Activated naive CD8-positive, alpha-beta T cell treated with anti-CD3 and anti-CD28 coated beads for 36 hours (primary cell): ENCODE measurements at places on chromosomes 7 and 10.

DNA sequence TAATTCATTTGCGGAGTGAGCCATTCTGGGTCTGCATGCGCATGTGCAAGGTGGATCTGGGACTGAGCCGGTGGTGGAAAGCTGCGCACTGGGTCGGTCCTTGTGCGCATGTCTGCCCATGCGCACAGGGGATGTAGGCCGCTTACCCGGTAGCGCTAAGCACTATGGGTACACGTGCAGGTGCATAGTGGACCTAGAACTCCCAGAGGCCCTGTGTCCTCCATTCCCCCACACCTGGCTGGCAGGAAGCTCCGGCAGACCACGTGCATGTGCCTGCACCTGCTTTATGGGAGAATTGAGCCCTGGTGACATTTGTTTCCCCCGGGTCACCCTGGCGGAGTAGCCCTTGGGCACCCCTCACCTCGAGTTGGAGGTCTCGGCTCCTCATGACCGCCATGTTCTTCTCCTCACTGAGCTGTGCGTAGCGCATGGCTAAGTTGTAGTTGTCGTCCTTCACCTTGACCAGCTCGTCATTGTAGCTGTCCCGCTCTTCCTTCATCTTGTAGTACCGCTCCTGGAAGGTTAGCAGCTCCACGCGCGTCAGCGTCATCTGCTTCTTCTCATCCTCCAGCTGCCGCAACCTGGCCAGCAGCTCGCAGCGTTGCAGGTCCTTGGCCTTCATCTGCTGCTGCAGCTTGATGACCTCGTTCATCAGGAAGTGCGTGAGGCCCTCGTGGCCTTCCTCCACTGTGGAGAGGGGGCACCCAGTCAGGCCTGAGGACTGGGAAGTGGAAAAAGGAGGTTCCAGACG, 99.6 kb downstream of the CARD11 start:
- no peak for DNase-seq

- no peak for DNase-seq
Observed at GRCh38 chr7:2613931-2614600, 17.7 kb upstream of the TTYH3 start.

- DNase-seq = no peak
Observed at GRCh38 chr7:90570373-90570959, 25.7 kb upstream of the CDK14 start.

DNA sequence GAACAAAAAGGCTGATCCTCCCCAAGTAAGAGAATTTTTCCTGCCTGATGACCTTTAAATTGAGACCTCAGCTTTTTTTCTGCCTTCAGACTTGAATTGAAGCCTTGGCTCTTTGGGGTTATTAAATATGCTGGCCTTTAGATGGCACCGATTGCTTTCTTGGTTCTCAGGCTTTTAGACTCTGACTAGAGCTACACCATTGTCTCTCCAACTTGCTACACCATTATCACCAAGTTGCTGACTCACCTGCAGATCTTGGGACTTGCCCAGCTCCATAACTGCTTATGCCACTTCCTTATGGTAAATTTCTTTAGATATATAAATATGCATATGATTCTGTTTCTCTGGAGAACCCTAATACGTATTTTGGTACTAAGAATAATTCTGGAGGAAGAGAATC, 3.1 kb upstream of the ABCA13 start:
- no peak for DNase-seq

GRCh38 chr7:100965723-100966541, 3.4 kb upstream of the MUC12 start:
- peak; percentile 87 for DNase-seq

DNA sequence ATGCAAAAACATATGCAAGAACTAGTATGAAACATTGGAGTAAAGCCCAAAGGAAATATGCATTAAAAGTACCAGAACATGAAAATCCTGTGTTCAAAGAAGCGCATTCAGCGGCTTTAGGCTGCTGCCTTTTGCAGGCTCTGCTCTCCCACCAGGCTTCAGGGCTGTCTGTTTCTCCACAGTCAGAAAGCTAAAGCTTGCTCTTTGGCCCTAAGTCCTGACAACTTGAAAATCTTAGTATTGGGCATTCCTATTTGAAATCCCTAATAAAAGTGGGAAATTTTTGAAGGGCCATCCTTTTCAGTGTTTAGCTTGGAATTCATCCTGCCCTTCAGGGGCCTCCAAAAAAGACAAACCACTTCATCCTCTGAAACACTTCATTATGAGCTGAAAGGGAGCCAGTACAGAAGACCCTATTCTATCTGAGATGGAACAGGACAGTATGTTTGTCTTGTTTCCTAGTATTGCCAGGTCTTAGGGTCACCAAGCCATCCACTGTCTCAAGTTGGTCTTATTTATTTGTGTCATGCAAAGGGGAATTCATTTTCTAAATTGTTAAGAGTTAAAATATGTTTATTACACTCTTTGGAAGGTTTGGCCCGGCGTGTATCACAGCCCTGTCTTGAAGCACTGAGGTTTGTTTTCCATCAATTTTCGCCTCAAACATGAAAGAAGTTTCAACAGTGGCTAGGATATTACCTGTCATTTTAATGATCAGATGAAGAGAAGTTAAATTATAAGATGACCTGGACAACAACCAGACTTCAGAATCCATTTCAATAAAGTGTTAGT, 326.3 kb upstream of the BMPER start:
- DNase-seq = no peak

DNA sequence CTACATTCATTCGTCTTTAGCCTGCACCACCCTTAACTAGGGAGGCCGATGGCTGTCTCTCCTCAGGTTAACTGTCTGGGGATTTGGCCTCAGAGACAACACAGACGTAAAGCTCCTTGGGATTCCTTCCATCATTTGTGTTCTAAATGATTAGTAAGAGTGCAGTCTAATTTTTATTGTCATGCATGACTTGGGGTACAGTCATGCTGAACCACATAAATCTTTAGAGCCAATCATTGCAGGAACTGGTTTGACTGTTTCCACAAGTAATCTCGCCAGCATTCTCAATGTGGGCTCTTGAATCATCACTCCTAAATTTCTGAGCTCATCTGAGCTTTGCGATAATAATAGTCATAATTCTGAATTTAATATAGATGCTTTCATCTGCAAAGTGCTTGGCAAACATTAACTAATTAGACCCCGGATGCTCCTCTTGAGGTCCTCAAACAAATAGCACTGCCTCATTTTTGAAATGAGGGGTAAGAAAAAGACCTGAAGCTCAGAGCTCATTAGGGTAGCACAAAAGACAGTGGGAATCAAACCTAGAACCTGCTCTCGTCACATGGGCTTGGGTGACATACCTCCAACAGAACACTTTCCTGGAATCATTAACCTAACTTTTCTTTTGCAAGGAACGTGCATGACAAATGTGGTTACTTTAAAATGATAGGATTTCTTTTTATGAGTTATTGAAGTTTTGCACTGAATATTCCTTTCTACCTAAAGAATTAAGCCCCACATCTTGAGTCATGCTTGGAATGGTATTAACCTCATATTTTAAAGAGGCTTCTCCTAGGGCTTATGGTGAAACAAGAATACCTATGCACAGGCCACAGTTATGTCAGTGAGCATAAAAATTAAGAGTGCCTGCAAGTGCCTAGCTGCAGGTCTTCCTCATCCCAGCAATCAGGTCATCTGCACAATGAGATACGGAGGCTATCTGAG, 118.9 kb upstream of the NRP1 start:
- DNase-seq = no peak

GRCh38 chr7:19557726-19558465, 150.9 kb downstream of the POLR1F start:
- DNase-seq = no peak

- peak; percentile 93 for DNase-seq
Observed at GRCh38 chr7:1503816-1504775, at the start of gene INTS1. INTS1 (minus strand) TSS chr7:1504389; CDS start chr7:1503960, 429 bp downstream.

GRCh38 chr10:129956286-129956670, 7.8 kb downstream of the EBF3 start:
- no peak for DNase-seq

- no peak for DNase-seq
Observed at GRCh38 chr7:35849158-35849831, 48.4 kb downstream of the SEPTIN7 start.

GRCh38 chr7:115754226-115754625, 276.3 kb downstream of the TFEC start:
- no peak for DNase-seq

GRCh38 chr10:101385866-101386658, 32.1 kb downstream of the BTRC start:
- no peak for DNase-seq
